H9 (cell line): ENCODE measurements at places on chromosomes 1 and 21. TPM values are rescaled to one million over a fixed set of nuclear protein-coding genes. Genes with fewer than 3 reads are reported as not detected.

- DNase-seq = no peak
Observed at GRCh38 chr1:36835696-36836095, 198.6 kb downstream of the GRIK3 start.

GRCh38 chr1:217911908-217912307, 280.8 kb downstream of the SPATA17 start:
- DNase-seq = peak; percentile 58

GRCh38 chr1:41659159-41659495, 174.6 kb upstream of the EDN2 start:
- no peak for DNase-seq

GRCh38 chr1:25715888-25716287, 84.1 kb upstream of the SELENON start:
- DNase-seq = no peak

GRCh38 chr1:205626216-205626615, 5.6 kb downstream of the ELK4 start:
- DNase-seq = no peak

- DNase-seq = no peak
Observed at GRCh38 chr1:65949933-65950332, 157.2 kb downstream of the PDE4B start.

DNA sequence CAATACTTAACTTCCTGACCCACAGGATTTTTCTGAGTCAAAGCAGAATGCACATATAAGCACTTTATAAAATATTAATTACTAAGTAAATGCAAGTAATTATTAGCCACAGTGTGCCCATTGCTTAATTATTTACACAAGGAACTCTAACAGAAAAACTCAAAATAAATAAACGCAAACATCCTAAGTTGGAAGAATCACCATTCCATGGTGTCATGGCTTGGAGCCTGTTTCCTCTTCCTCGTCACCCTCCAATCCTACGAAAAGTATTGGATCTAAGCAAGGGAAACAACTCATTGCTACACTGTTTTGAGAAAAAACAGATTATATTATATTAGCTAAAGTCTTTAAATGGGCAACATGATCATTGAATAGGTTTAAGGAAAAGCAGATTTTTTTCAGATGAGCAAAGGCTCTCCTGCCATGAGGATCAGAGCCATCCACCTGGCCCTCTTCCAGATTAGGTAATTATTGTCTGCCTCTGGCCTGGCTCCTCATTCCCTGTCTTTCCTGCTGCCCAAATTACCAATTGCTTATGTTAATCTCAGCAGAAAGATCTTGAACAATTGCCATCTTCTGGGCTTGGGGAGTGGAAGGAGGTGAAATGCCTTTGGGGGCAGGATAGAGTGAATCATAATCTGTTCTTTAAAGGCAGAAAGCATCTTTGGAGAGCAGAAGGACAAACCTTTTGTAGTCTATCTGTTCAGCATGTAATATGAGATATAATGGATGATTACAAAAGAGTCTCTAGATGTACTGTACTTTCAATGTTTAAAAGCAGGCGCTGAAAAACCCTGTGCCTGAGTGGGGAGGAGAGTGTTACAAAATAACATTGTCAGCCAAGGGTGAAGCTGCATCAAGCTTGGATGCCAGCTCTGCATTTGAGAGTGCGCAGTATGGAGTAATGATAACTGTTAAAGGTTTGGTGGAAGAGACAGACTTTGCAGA, 121.2 kb downstream of the DUSP10 start:
- DNase-seq = no peak

GRCh38 chr21:26068776-26069175, 101.8 kb downstream of the APP start:
- no peak for DNase-seq

DNA sequence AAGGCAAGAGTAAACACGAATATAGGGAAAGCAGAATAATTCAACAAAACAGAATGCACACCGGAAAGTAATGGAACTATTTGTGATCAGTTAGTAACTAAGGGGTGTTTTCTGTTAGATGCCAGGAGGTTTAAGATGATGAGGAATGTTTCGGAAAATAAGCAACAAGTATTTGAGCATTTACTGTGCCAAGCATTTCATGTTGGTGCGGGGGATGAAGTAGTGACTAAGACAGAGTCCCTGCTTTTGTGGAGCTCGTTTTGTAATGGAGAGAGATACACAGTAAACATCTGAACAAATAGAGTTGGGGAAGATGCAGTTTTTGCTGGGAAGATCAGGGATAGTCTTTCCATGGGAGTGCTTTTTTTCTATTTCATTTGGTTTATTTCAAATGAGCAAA, 78.7 kb downstream of the DYRK1A start:
- no peak for DNase-seq

DNA sequence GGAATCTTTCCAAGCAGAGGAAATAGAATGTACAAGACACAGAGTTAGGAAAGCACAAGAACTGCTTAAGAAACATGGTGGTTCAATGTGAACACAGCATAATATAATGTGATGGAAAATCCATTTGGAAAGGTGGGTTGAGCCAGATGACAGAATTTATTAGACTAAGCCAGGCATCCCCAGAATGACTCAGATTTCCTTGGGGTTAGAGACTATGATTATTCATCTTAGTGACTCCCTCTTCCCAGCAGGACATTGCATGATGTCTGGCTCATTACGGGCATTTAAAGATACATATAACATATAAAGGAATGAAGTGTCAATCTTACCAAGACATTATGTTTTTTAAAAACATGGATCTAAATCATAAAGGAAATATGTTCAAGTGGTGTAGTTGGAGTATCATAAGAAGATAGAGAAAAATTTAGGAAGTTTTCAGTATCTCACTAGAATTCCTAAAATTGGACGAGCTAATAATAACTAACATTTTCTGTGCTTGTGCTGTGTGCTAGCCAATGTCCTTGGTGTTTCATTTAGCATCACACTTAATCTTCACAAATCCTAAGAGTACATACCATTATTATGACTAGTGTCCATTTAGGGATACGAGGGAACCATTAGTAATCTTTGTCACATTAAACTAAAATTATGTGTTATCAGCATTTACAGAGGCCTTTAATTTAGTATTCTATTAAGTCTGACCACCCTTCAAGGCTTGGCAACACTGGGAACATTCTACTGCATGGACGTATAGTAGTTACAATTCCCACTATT, 41.0 kb upstream of the ST6GALNAC5 start:
- DNase-seq = no peak

DNA sequence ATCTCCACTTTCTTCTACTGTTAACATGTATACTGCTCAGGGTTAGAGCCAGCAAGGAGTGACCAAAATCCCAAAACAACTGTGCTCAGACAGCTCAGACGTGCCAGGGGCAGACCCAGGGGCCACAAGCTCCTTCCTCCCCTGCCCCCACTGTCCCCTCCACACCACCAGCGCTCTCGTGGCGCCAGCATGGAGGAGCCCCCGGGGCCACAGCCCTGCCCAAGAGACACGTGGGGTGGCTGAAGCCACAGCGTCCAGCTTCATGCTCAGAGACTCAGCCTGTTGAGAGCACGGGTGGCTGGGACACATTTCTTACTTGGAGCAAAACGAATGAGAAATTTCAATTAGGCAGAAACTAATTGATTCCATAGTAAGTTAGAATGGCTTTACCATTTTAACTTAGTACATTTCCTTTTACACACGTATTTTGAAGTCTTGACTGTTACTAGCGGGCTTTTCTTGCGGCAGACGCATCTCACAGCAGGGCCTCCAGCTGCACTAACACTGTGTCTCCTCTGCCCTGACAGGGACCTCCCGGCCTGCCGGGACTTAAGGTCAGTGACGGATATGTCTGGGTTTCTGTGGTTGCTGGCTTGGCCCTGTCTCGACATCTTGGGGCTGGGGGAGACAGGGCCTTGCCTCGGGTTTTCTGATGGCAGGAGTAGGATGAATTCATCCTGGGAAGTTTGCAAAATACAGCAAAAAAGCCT, 54.2 kb downstream of the SLC19A1 start:
- DNase-seq = no peak

DNA sequence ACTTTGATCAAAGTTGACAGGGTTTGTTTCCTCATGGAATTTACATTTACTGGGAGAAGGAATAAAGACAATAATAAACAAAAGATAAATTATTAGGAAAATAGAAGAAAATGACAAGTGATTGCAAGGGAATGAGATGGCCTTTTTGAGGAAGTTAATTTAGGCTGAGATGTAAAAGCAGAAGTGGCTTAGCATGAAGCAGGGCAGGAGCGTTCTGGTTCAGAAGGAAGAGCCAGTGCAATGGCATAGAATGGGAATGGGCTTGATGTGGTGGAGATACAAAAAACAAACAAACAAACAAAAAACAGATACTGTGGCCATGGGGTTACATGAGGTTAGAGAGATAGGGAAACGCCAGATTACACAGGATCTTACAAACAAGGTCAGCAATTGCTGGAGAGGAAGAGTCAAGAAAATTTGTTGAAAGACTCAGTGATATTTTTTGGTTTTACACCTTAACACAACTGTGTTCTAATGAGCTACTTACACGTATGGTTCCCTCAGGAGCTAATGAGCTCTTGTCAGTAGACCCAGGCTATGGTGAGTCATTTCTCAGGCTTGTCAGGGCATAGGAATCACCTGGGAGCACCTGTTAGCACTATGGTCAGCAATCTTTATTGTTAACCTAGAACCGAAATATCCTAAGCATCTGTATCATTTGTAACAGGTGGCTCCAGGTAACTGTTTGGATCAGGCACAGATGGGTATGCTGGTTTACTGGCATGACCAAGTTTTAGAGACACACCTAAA, 8.7 kb upstream of the CADM3 start:
- no peak for DNase-seq

- DNase-seq = peak; percentile 42
Observed at GRCh38 chr21:33642896-33643657, 776 bp downstream of the ITSN1 start.

- DNase-seq = no peak
Observed at GRCh38 chr1:34907487-34908090, 21.9 kb downstream of the DLGAP3 start.

GRCh38 chr1:67280696-67281095, 27.0 kb upstream of the IL12RB2 start:
- no peak for DNase-seq

- peak; percentile 69 for DNase-seq
Observed at GRCh38 chr1:43530483-43531106, at the start of gene PTPRF. PTPRF (plus strand) TSS chr1:43530883; CDS start chr1:43545076, 14,193 bp downstream.

GRCh38 chr1:171872430-171872829, 31.1 kb downstream of the DNM3 start:
- DNase-seq = no peak

DNA sequence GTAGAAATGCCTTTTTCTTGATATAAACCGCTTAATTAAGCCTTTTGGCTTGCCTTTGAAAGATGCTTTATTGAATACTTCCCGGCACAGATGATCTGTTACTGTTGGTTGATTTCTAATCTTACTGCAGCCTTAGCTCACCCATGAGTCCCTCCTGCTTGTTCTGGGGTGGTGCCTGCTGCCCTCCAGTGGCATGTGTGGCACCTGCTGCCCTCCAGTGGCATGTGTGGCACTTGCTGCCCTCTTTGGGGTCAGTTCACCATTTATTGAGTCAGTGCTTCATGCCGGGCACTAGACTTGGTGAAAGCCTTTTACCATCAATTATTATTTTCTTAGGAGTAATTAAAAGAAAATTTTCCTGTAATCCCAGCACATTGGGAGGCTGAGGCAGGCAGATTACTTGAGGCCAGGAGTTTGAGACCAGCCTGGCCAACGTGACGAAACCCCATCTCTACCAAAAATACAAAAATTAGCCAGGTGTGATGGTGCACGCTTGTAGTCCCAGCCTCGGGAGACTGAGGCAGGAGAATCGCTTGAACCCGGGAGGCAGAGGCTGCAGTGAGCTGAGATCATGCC, 54.3 kb downstream of the ADARB1 start:
- peak; percentile 63 for DNase-seq

DNA sequence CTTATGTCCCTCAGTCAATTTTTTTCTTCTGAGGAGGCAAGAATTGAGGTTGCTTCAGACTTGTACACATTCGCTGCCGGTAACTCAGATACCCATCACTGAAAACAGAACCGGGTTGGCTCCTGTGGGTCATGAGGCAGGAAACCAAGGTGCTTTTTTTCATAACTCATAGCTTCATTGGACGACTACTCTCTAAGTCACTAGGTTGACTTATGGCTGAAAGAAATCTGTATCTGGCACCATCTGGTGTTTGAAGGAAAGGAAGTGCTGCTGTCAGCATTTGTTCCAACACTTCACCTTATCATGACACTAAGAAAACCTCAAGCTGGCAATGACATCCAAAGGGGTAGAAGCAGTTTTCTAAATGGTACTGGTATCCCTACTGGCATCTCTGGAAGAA, 82.3 kb downstream of the TBX19 start:
- no peak for DNase-seq

- DNase-seq = no peak
Observed at GRCh38 chr1:84367219-84367618, 31.1 kb upstream of the DNASE2B start.

- no peak for DNase-seq
Observed at GRCh38 chr1:94614996-94615395, 73.4 kb upstream of the F3 start.

- no peak for DNase-seq
Observed at GRCh38 chr1:186442651-186443375, 18.1 kb downstream of the PDC start.

DNA sequence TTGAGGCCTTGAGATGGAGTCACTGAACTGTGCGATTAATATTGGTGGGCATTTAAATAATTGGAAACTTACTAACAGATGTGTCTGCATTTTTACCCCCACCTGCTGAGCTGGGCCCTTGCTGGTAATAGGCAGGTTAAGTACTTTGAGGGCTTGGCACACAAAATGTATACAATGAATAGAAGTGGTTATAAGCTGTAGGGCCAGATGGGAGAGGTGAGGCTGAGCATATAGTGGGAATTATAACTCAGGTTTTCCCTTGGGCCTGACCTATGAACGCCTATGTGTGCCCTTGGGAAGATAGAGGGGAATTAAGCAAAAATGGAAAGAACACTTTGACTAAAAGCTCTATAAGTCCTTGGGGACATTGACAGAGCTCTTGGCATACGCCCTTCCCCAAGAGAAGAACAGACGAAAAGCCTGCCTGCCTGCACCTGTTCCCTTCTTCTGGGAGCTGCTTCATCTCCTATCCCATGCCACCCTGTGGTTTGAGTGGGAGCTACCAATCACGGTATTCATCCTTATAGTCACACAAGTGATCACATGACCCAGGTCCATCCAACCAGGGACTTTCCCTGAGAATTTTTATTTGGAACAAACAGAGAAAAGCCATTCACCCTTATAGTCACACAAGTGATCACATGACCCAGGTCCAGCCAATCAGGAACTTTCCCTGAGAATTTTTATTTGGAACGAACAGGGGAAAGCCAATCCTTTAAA, 260.7 kb upstream of the CSF3R start:
- DNase-seq = no peak

The HLX gene
- total RNA-seq = 0.37 and 0.88 TPM in 2 replicates

The FAM43B gene
- 0.20 and 0.22 TPM in 2 replicates for total RNA-seq

The TRIM58 gene
- total RNA-seq = 1.7 and 2.0 TPM in 2 replicates

The NKAIN1 gene
- total RNA-seq = 24.0 and 25.6 TPM in 2 replicates

The RIMS3 gene
- 13.7 and 14.2 TPM in 2 replicates for total RNA-seq

The RNF187 gene
- total RNA-seq = 63.4 and 67.2 TPM in 2 replicates

The SLAMF9 gene
- not detected in 2 replicates for total RNA-seq

The SPATA21 gene
- 0.07 TPM in 1 of 2 replicates, not detected in the other for total RNA-seq

The DUSP10 gene
- total RNA-seq = 2.0 and 3.2 TPM in 2 replicates

The SUSD4 gene
- total RNA-seq = 3.5 and 4.2 TPM in 2 replicates

The RABIF gene
- 8.3 and 9.5 TPM in 2 replicates for total RNA-seq

The HSD3B2 gene
- total RNA-seq = not detected in 2 replicates

The PWP2 gene
- 6.0 and 6.3 TPM in 2 replicates for total RNA-seq

The DNASE2B gene
- total RNA-seq = not detected in 2 replicates

The PIGR gene
- total RNA-seq = not detected in 2 replicates

The EXO1 gene
- 43.2 and 43.7 TPM in 2 replicates for total RNA-seq

The IFI44 gene
- total RNA-seq = not detected in 2 replicates

The OR2AK2 gene
- total RNA-seq = not detected in 2 replicates

The FAM72D gene
- 4.8 and 6.0 TPM in 2 replicates for total RNA-seq

The CASQ1 gene
- 0.55 and 0.70 TPM in 2 replicates for total RNA-seq
